ENCODE measurements at places on chromosomes 7 and 10.

- no peak for DNase-seq
Measured at GRCh38 chr7:82173400-82174021, 270.1 kb downstream of the CACNA2D1 start.

GRCh38 chr10:80686734-80687475 lies 149.2 kb downstream of the SH2D4B start:
- DNase-seq: no peak

GRCh38 chr7:78033410-78033809 lies 234.8 kb downstream of the PHTF2 start:
- DNase-seq: no peak

DNA sequence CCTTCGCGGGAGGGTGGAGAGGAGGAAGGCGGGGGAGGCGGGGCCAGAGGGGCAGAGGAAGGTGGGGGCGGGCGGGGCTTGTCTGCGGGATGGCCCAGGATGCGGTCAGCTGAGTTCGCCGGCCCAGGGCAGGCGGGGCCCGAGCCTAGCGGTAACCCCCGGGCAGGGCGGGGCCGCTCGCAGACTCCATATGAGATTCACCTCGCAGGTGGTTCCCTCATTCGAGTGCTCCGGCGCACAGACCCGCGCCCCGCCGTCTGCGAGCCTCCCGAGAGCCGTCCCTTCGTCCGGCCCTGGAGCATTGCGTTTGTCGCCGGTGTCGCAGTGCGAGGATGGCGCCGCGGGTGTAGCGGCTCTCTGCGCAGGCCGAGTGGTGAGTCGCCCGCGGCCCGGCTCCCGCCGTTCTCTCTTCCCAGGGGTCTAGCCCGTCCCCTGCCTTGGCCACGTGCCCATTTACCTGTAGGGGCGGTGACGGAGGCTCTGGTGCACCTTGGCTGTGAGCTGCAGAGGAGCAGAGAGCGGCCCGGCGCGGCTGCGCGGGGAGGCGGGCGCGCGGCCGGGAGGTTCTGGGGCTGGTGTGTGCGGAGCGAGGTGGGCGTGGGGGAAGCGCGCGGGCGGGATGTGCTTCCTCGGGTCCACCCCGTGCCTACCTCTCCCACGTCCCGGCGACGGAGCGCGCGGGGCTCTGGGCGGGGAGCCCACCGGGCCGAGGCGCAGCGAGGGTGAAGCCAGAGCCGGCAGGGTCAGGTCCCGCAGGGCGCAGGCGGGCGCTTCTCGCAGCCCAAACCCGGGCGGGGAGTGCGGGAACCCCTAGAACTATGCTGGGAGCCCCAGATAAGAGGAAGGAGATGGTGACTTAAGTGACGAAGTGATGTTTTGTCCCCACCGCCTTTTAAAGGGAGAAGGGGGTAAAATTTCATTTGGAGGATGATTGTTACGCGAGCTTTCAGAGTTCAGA lies at the start of gene UPP1:
UPP1 (plus strand) TSS at position 220 of the 958 bp plus-strand sequence. CDS start 5,519 bp downstream, outside the sequence.
- peak; percentile 86 for DNase-seq

GRCh38 chr7:28132959-28133870 lies 47.4 kb downstream of the JAZF1 start:
- no peak for DNase-seq

- DNase-seq: no peak
Measured at GRCh38 chr7:37450035-37450434, 1.4 kb upstream of the ELMO1 start.

GRCh38 chr10:107071301-107071700 lies 93.2 kb downstream of the SORCS1 start:
- no peak for DNase-seq

- DNase-seq: no peak
Measured at GRCh38 chr7:15674586-15674985, 11.9 kb downstream of the MEOX2 start.

DNA sequence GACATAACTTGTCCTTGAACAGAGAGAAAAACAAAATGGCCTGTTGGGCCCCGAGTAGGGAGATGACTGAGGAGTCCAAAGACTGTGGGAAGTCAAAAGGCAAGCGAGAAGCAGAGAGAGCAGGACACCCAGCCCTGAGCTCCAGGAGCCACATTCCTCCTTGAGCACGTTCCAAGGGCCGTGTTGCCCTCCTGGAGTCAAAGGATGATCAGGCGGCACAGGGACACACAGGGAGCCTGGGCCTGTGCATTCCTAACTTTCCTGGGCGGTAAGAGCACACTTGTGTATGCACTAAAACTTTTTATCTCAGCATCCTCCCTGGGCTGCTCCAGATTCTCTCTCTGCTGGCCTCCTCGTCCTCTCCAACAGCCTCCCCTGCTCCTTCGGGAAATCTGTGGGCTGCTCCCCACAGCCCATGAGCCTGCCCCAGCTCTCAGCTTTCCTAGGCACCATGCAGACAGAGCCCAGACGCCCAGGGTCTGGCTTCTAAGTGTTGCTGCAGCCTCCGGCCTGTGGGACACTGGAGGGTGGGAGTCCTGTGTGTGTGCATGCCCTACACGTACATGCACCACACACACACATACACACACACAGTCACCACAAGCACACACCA lies 281.8 kb downstream of the POU6F2 start:
- no peak for DNase-seq

DNA sequence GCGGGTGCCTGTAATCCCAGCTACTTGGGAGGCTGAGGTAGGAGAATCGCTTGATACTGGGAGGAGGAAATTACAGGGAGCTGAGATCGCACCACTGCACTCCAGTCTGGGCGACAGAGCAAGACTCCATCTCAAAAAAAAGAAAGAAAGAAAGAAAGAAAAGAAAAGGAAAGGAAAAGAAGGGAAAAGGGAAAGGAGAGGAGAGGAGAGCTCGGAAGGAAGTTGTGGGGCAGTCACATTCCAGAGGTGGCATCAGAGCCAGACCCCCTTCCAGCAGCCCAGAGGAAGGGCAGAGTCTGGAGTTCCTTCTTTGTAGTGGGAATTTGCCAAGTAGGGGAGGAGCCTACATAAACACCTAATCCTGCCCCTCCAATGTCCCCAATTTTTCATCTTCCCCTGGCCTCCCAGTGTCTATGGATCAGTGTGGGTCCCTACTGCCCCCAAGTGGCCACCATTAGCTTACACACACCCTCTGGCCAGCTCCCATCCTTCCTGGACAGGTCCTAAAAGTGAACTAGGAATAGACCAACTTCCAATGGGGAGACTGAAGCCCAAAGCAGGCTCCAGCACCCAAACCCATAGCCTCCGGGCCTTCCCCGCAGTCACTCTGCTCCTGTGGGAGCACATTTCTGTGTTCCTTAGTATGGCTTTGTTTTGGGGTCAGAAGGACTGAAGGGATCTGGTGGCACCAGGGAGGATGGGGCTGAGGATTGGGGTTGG lies 39.6 kb upstream of the HSPB1 start:
- no peak for DNase-seq

GRCh38 chr7:111290982-111291381 lies 200.1 kb downstream of the LRRN3 start:
- DNase-seq: no peak

DNA sequence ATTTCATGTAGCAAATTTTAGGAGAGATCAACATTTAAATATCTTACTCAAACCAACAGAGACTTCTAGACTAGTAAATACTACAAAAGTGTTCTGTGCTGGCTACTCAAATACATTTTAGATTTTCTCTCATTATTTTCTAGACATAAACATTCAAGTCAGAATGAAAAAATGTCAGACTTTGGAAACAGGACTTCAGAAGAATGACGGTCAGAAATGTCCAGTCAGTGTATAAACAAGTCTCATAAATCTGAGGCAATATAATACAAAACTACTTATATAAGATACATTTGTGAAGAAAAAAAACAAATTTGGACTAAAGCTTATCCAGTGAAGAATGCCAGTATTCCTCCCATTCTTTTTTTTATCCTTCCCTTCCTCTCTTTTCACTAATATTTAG lies 25.9 kb downstream of the RNLS start:
- no peak for DNase-seq

- DNase-seq: no peak
Measured at GRCh38 chr7:51058764-51059163, 257.8 kb downstream of the COBL start.

- DNase-seq: no peak
Measured at GRCh38 chr10:78071140-78071856, 37.6 kb downstream of the RPS24 start.

DNA sequence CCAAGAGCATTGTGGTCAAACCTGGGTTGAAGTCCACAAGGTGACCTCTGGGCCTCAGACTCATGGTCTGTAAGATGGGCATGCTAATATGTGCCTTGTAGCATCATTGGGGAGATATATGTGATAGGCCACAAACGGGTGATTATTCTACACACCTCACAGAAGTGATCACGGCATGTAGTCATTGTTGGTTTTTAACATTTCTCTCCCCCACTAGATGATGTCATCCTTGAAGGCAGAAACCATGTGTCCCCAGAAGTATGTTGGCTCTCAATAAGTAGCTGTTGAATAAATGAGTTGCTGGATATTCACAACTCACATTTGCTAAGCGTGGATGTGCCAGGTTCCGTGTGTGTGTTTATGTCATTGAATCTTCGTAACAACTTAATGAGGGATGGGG lies 42.4 kb downstream of the GATA3 start:
- no peak for DNase-seq

DNA sequence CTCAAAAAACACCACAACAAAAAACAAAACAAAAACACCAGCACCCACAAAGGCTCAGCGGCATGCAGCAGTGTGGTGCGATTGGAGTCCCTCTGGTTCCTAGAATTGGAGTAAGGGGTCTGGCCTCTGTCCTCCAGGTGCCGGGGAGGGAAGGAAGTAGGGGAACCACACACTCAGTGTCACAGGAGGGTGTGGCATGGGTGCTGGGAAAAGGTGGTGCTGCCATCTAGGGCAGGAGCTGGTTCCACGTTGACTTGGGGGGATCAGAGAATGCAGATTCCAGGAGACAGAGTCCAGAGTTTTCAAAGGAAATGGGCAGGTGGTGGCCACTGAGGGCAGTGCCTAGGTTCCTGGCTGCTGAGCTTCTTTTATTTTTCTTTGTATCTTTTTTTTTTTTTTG lies 19.8 kb upstream of the WIPI2 start:
- no peak for DNase-seq
